ENCODE measurements at places on chromosomes 3 and 15.

DNA sequence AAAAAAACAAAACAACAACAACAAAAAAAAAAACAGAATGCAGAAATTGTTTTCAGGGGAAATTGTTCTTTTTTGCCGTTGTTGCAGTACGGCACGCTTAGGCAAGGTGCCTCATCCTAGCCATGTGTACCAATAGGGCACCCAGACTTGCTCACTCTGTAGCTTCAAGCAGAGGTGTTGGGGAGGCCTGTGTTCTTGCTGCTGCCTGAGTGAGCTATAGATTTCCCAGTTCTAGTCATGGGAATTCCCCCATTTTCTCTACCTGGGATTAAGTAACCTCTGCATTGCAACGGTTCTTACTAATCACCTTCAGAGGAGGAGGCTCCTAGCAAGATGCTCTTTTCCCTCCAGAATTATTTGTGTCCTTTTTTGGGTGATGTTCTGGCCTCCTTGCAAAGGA lies 12.9 kb upstream of the PARL start:
- no peak for DNase-seq

- DNase-seq, result no peak
Observed at GRCh38 chr3:193023218-193023617, 105.6 kb upstream of the MB21D2 start.

DNA sequence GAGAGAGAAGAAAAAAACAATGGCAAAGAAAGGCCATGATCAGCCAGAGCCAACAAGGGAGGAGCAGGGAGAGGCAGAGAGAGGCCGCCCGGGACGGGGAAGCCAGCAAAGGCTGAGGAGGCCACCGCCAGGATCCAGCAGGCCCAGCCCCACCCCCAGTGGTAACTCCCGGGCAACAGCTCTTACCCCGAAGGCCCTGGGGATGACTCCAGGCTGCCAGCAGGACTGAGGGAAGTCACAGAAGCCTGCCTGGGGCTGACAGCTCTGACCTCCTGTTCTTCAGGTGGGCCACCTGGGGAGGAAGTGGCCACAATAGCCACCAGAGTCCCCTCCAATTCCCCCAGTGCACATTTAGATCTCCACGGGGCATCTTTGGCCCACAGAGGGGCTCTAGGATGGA lies 184.3 kb upstream of the LINGO1 start:
- no peak for DNase-seq

- DNase-seq, result no peak
Observed at GRCh38 chr15:61822511-61822910, 237.7 kb downstream of the VPS13C start.

DNA sequence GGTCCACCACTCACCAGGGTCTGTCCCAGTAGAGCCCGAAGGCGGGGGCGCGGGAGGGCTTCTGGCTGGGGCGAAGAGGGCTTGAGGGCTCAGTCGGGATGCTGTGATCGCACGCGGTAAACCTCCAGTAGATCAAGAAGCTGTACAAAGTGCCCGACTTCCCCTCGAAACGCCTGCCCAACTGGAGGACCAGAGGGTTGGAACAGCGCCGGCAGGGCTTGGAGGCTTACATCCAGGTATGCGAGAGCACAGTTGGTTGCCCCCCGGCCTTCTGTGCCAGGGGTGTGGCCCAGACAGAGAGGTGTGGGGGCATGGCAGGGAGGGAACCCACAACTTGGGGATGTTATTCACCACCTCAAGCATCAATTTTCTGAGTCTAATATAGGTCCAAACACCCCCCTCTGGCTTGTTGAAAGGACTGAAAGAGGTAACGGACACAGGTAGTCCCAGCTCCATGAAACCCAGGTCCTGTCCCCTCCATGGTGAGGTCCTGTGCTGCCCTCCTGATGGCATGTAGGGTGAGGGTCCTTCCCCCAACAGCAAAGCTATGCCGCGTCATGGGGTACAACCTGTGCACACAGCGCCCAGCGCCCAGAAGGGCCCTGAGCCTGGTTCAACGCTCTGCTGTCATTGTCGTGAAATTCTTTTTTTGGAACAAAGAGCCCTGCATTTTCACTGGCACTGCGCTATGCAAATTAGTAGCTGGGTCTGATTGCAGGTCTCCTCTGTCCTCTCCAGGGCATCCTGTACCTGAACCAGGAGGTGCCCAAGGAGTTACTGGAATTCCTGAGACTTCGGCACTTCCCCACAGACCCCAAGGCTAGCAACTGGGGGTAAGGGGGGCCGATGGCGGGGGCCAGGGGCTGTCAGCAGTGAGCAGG lies 1.2 kb downstream of the SNX22 start:
- DNase-seq, result no peak

All from activated CD8-positive, alpha-beta memory T cell treated with anti-CD3 and anti-CD28 coated beads, Interleukin-2, amount 10 ng/mL, durations not matched to agents 7 days and 5 days (primary cell).